ENCODE measurements at places on chromosomes 5 and 9.

- DNase-seq: no peak
Observed at GRCh38 chr5:136699651-136700050, 334.3 kb upstream of the TRPC7 start.

GRCh38 chr9:110189559-110190320 is 18.2 kb downstream of the C9orf152 start:
- no peak for DNase-seq

DNA sequence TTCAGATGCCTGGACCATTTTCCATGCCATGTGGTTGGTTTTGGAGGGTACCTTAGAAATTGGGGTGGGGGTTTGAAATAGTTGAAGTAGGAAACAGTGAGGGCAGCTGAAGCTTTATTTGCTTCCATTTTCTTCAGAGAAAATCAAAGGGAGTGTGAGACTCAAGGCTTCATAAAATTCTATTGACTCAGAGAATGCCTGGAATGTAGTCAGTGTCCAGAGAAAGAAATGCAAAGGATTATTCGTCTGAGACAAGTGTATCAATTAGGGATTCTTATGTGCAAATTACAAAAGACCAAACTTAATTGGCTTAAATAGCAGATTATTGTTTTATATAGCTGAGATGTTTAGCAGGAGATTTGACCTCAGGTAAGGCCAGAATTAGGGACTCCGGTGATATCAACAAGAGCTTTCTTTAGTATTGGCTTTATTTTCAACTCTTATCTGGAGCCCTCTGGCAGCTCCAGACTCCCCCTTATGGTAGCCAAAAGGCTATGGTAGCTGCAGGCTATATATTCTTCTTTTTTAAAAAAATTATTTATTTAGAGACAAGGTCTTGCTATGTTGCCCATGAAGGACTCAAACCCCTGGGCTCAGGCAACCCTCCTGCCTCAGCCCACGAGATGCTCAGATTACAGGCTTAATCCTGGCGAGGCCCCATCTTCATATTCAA is 38.9 kb downstream of the PTTG1 start:
- DNase-seq: no peak

DNA sequence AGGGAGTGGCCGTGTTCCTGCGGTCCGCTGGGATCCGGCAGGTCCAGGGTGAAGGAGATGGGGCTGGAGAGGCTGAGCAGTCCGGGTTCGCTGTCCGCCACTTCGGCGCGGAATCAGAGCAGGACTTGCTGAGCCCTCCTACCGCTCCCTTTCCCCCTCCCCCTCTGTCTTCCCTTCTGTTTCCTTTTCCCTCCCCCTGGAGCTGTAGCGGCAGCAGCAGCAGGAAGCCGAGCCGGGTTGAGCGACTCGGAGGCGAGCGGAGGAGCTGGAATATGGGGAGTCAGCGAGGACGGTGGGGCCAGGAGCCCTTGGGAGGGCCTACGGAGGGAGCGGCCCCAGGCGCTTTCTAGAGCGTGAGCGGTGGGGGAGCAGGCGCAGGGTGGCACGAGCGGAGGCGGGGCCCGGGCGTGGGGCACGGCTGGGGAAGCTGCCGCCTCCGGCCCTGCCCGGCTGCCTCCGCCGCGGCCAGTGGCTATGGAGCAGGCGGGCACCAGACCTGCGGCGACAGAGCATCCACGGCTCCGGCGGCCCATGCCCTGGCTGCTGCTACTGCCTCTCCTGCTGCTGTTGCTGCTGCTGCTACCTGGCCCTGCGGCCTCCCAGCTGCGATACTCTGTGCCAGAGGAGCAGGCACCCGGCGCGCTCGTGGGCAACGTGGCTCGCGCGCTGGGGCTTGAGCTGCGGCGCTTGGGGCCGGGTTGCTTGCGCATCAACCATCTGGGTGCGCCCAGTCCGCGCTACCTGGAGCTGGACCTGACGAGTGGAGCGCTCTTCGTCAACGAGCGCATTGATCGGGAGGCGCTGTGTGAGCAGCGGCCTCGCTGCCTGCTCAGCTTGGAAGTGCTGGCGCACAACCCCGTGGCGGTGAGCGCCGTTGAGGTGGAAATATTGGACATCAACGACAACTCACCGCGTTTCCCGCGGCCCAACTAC is at the start of gene PCDHAC2:
PCDHAC2 (plus strand) TSS at position 184 of the 933 bp plus-strand sequence; CDS start at position 475, 291 bp downstream.
- DNase-seq: no peak

DNA sequence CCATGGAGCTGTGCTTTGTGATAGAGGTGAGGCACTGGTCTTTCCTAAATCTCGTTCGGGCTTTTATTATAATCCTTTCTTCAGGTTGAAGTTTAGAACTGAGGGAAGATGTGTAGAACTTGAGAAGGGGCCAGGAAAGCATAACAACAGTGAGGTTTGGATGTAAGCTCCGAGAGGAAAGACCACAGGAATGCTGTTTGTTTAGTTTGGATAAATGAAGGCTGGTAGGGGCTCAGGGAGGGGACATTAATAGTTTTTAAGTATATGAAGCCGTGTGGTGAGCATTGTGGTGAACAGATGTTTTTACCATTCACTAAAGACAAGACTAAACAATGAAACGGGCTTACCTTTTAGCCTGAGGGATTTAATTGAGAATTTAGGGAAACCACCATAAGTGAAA is 130.8 kb downstream of the ARHGAP26 start:
- DNase-seq: no peak

GRCh38 chr5:178116143-178116885 is 3.0 kb downstream of the N4BP3 start:
- DNase-seq: peak; percentile 60
